Activated CD4-positive, alpha-beta T cell treated with anti-CD3 and anti-CD28 coated beads, Interleukin-2, amount 10 ng/mL, durations not matched to agents 7 days and 5 days (primary cell): ENCODE measurements at places on chromosomes 12 and 14. TPM values are rescaled to one million over a fixed set of nuclear protein-coding genes. Genes with fewer than 3 reads are reported as not detected.

LMO3 gene
- not detected for total RNA-seq

GRCh38 chr12:104680491-104680890 lies 223.7 kb downstream of the CHST11 start:
- DNase-seq = no peak
- H3K4me3 ChIP-seq = no peak overlapping the region
- peaks cover 68% of the 10 kb centered on the region for H3K4me1 ChIP-seq
- H3K27me3 ChIP-seq = no peaks in the 10 kb centered on the region
- H3K27ac ChIP-seq = no peak overlapping the region

KLHL28 gene
- total RNA-seq = 16.8 TPM

RAB15 gene
- total RNA-seq = 5.7 TPM

- DNase-seq = no peak
- H3K4me3 ChIP-seq = no peak overlapping the region
- H3K27me3 ChIP-seq = no peaks in the 10 kb centered on the region
- no peaks in the 10 kb centered on the region for H3K4me1 ChIP-seq
These were observed 14.3 kb upstream of the TMX1 start for GRCh38 chr14:51225751-51226150.

DNA sequence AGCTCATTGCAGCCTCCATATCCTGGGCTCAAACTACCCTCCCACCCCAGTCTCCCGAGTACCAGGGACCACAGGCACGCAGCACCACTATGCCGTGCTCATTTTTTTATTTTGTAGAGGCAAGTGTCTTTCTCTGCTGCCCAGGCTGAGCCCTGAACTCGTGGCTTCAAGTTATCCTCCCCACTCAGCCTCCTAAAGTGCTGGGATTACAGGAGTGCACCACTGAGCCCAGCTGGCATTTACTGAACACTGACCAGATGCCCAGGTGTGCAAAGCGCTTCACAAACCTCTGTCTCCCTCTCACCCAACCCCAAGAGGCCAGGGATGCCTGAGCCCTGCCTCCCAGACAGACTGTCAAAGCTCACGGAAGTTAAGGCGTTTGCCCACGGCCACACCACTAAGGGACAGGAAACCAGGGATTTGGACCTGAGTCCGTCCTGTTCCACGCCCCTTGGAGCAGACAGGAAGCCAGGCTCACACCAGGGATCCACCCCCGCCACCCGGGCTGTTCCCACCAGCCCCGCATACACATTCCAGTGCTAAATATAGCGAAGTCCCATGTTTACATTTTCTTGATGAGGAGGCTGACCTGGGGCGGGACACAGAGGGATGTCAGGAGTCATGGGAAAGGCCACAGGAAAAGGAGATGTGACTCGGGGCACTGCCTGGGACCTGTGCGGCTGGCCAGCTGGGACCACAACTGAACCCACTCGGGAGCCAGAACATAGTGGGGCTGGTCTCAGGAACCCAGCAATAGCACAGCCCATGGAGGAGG lies 51.2 kb downstream of the TESC start:
- H3K4me1 ChIP-seq = no peaks in the 10 kb centered on the region
- no peak for DNase-seq
- no peaks in the 10 kb centered on the region for H3K36me3 ChIP-seq

GRCh38 chr14:54848910-54849309 lies 53.7 kb downstream of the GCH1 start:
- H3K4me1 ChIP-seq = peaks cover 4% of the 10 kb centered on the region
- H3K27ac ChIP-seq = no peak overlapping the region
- no peaks in the 10 kb centered on the region for H3K27me3 ChIP-seq
- no peak overlapping the region for H3K4me3 ChIP-seq

DNA sequence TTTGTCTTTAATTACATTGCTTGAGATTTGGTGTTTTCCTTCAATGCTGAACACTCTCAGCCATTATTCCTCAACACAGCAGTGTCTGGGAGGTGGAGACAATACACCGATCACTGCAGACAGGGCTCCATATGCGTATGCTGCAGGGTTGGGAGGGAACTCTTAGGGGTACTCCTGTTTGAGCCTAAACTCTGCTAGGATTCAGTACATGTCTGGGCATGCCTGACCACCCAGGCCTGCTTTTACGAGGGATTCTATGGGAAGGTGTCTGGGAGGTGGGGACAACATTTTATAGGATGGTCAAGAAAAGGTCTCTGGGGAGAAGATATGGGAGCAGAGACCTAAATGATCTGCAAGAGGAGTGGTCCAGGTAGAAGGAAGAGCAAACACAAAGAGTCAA lies 34.3 kb downstream of the DHRS2 start:
- H3K36me3 ChIP-seq = no peaks in the 10 kb centered on the region
- DNase-seq = no peak
- no peak overlapping the region for H3K4me3 ChIP-seq
- H3K27me3 ChIP-seq = peaks cover 3% of the 10 kb centered on the region
- H3K27ac ChIP-seq = no peak overlapping the region

NRXN3 gene
- not detected for total RNA-seq

DNA sequence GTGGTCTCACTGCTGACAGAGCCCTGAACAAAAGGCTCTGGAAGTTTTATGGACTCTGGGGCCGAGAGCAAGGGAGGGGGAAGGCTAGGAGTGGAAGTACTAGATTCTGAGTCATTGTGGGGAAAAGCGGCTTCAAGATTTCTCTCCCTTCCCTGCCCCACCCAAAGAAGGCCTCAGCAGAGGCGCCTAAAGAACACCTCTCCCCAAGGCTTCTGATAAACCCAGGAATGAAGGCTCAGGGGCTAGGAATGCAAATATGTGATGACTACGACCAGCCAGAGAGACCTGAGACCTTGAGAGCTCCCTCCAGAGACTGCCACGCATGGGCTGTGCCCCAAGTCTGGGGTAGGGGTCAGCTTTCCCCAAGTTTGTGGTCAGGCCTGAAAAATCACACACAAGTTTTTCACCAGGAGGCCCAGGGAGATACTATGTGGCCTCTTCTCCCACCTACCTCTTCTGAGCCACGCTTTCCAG lies 130.7 kb upstream of the HIF1A start:
- H3K4me3 ChIP-seq = no peak overlapping the region
- DNase-seq = no peak
- peaks cover 62% of the 10 kb centered on the region for H3K4me1 ChIP-seq
- peaks cover 12% of the 10 kb centered on the region for H3K36me3 ChIP-seq

DNA sequence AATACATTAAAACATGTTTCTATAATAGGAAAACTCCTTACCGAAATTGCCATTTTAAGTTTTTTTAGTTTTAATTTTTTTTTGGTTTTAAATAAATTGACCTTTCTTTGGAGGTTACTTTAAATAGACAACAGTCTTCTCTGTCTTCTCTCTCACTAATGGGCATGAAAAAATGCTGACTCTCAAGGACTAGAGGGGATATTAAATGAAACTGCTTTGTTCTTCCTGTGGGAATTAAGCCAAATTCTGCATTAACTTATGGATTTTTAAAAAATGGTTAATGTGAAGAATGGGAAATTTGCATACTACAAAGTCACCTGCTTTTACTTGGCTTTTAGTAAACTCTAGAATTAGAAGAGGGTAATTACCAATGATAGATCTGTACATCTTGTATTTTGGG lies 378.9 kb downstream of the TMTC2 start:
- H3K27me3 ChIP-seq = no peaks in the 10 kb centered on the region
- no peak for DNase-seq
- no peak overlapping the region for H3K4me3 ChIP-seq
- H3K36me3 ChIP-seq = no peaks in the 10 kb centered on the region
- no peak overlapping the region for H3K27ac ChIP-seq
- H3K4me1 ChIP-seq = no peaks in the 10 kb centered on the region

DNA sequence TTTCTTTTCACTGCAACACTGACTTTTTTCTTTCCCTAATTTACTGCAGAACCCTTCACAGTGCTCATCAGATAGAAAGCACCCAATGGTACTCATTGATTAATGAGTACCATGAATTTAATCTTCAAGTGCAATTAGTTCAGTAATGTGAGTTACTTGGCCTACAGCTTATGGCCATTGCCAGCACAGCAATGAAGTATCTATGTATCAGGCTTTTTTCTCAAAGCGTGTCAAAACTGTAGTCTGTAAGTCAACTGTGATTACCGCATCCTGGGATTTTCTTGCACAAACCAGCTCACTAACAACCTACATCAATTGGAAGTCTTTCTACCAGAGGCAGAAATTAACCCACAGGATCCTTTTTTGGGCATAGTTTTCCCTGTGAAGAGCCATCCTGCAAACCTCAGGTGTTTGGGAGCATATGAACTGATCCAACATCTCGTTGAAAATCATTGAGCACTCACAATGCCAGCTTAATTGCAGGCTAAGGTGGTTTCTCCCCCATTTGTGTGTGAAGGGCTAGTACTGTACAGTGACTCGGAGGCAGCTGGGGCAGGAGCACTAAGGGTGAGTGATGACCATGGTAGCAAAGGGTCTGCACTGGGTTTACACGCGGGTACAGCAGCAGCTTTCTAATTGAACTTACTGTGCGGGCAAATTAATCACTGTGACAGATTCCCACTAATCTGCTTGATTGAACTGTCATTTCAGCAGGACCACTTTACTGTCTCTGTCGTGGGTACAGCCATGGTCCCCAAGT lies 619.3 kb downstream of the SNAPC1 start:
- no peak overlapping the region for H3K4me3 ChIP-seq
- H3K36me3 ChIP-seq = no peaks in the 10 kb centered on the region
- H3K27me3 ChIP-seq = no peaks in the 10 kb centered on the region
- DNase-seq = no peak
- H3K27ac ChIP-seq = no peak overlapping the region

ANO4 gene
- total RNA-seq = not detected

- no peaks in the 10 kb centered on the region for H3K36me3 ChIP-seq
- DNase-seq = no peak
- no peak overlapping the region for H3K4me3 ChIP-seq
- H3K27me3 ChIP-seq = peaks cover 2% of the 10 kb centered on the region
These were observed 164.4 kb upstream of the LRIG3 start for GRCh38 chr12:59084511-59085375.

CLEC7A gene
- not detected for total RNA-seq

GRCh38 chr12:75954041-75954440 lies 77.5 kb downstream of the PHLDA1 start:
- no peak overlapping the region for H3K27ac ChIP-seq
- H3K36me3 ChIP-seq = no peaks in the 10 kb centered on the region
- H3K27me3 ChIP-seq = no peaks in the 10 kb centered on the region
- no peak overlapping the region for H3K4me3 ChIP-seq
- H3K4me1 ChIP-seq = peaks cover 5% of the 10 kb centered on the region

DNA sequence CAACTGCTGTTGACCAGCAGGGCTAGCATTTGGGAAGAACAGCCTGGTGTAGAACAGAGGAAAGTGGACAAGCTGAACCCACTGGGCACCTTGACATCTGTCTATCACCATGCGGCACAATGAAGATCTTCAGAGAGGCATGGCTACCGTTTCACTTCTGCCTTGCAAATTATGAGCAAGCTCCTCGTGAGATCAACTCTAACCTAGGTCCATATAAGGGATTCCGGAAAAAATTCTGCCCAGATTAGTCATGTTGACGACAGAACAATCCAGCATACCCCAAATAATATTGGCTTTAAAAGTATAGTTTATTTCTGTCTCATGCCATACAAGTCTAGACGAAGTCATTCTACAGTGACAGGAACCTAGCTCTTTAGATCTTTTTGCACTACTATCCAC lies 91.6 kb upstream of the ATF7IP start:
- DNase-seq = no peak
- H3K27ac ChIP-seq = no peak overlapping the region
- H3K4me3 ChIP-seq = no peak overlapping the region
- peaks cover 26% of the 10 kb centered on the region for H3K4me1 ChIP-seq
- peaks cover 3% of the 10 kb centered on the region for H3K36me3 ChIP-seq
- no peaks in the 10 kb centered on the region for H3K27me3 ChIP-seq

DNA sequence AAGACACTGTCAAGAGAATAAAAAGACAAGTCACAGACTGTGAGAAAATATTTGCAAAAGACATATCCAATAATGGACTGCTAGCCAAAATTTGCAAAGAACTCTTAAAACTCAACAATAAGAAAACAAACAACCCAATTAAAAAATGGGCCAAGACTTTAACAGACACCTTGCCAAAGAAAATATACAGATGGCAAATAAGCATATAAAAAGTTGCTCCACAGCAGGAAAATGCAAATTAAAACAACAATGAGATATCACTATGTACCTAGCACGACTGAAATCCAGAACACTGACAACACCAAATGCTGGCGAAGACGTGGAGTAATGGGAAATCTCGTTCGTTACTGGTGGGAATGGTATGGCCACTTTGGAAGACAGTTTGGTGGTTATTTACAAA lies 228.9 kb downstream of the TTC8 start:
- H3K27me3 ChIP-seq = peaks cover 3% of the 10 kb centered on the region
- no peaks in the 10 kb centered on the region for H3K4me1 ChIP-seq
- no peak overlapping the region for H3K27ac ChIP-seq

CELA1 gene
- total RNA-seq = not detected

- no peaks in the 10 kb centered on the region for H3K36me3 ChIP-seq
- no peak overlapping the region for H3K4me3 ChIP-seq
- peaks cover 25% of the 10 kb centered on the region for H3K27me3 ChIP-seq
- H3K27ac ChIP-seq = no peak overlapping the region
- DNase-seq = no peak
These were observed 79.6 kb downstream of the EXOC5 start for GRCh38 chr14:57189070-57189469.

HSPA2 gene
- 2.4 TPM for total RNA-seq

DCD gene
- not detected for total RNA-seq

GRCh38 chr12:92010853-92011701 lies 134.6 kb downstream of the BTG1 start:
- no peaks in the 10 kb centered on the region for H3K27me3 ChIP-seq
- peaks cover 8% of the 10 kb centered on the region for H3K36me3 ChIP-seq
- peaks cover 21% of the 10 kb centered on the region for H3K4me1 ChIP-seq
- DNase-seq = no peak
- peak overlapping the region; percentile 1 for H3K4me3 ChIP-seq
